ENCODE measurements at places on chromosomes 6 and 20.

GRCh38 chr6:9398767-9399373 lies 963.5 kb upstream of the SLC35B3 start:
- DNase-seq: no peak

GRCh38 chr20:52923123-52923937 lies 48.8 kb upstream of the TSHZ2 start:
- DNase-seq: no peak

DNA sequence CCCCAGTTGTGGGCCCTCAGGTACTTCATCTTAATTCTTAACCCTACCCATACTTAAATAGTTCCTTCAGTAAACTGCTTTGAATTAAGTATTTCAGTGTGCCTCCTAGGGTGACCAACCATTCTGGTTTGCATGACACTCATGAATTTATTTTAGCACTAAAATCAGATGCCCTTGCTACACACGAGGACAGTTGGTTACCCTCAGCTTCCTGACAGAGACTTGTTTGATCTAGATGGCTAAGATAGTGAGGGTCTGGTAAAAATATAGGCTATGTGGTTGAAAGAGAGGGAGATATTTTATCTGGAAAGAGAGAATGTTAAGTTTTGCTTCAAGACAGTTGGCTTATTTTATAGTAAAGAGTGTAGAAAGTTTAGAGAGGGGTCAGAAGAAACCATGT lies 10.6 kb downstream of the PGK2 start:
- no peak for DNase-seq

DNA sequence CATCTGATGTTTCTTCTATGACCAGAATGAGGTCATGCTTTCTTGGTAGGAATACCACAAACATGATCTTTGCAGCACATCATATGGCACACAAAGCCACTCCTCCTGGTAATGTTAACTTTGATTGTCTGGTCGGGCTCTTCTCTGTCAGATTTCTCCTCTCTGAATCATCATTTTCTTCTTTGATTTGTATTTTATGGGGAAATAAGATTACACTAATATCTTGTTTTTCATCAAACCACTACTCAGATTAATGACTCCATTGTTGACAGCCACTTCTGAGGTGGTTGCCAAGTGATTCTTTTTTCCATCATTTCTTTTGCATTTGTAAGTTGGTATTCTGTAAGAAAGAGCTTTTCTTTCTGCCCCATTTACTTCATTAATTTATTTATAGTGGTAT lies 29.5 kb downstream of the TRMT11 start:
- no peak for DNase-seq

- no peak for DNase-seq
Observed at GRCh38 chr6:17470202-17470937, 77.0 kb downstream of the CAP2 start.

DNA sequence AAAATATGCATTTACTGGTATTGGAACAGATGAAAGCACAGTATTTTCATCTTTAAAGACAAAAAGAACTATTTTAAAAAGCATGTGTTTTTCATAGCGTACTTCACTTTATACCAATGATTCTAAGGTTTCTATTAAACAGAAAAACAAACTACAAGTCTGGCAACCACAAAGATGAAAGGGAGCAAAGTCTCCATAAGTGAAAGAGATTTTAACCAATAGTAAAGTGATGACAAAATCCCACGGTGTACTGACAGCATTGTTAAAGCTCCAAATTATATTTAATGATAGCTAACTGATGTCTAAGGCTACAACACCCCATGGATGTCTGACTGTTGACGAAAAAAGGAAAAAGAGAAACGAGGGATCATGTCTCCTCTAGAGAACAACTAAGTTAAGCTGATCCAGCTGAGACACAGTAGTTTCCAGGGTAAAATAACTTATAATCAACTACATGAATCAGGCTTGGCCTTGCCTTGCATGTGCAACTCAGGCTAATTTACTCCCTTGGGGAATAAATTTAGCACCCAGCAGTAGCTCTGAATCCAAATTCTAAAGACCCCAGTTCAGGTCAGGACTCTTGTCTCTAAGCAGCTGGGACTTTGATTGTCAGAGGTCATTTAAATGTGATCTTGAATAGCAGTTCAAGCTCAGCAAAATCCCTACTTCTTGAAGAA lies 56.0 kb upstream of the TAB2 start:
- no peak for DNase-seq

DNA sequence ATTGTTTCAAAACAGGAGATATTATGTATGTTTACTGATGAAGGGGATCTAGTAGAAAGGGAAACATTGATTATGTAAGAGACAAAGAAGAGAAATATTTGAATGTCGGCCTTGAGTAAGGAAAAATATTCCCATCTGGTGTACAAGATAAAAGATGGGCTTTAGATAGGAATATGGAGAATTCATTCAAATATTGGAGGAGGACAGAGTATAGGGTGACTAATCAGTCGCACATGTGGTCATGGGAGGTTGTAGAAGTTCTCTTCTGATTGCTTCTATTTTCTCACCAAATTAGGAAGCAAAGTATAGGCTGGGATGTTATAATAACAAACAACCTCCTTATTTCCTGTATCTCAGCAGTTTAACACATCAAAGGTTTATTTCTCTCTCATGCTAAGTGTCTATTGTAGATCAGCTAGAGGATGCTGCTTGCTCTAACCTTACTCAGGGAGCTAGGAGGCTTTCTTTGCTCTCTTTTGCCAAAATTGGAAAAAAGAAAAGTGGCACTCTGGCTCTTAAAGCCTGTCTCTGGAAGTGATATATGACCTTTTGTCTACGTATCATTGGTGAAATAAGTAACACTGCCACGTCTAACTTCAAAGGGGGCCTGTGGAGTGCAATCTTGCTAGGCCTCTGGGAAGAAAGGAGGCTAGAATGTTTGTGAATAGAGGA lies 1.2 kb upstream of the HDDC2 start:
- DNase-seq: no peak

GRCh38 chr6:56356426-56356825 lies 109.0 kb upstream of the COL21A1 start:
- no peak for DNase-seq

DNA sequence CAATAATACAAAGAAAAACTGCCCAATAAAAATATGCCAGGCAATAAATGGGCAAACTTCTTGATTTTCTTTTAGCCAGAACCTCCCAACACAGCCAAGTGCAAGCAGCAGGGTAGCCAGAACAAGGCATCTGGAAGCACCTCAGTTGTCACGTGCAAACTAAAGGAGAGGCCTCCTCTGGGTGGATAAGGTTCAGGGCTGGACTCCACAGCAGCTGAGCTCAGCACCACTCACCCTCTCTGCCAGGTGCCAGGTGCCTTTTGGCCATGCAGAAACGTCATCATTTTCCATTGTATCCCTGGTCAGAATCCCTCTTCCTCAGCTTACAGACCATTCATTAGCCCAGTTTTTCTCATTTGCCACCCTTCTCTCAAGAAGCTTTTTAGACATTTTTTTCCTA lies 52.7 kb downstream of the SOD2 start:
- DNase-seq: no peak

- no peak for DNase-seq
Observed at GRCh38 chr6:22067122-22067521, 229.7 kb downstream of the PRL start.

DNA sequence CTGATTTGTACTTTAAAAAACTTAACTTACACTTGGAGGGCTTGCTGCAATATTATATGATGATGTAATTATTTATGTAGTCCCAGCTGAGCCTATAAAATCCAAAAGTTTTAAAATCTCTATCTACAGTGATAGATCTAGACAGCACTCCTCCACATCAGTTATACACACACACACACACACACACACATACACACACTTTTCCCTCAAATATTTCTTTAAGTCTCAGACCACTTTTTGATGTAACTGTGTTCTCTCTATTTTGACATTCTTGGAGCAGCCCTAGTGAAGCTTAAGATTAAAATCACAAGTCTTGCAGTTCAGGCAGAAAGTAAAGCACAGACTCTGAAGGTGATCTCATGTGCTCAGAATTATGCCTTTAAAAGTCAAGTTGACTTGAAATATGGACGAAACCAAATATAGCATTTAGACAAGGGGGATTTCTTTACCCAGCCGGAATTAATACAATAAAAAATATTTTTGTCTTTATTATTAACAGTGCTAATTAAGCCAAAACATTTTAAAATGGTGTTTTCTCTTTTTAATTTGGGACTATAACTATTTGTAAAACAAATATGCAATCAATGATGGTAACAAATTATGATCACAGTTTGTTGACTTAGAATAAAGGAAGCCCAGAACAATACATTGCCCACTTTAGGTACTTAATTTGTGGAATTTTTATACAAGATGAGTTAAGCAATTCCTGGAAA lies 63.5 kb upstream of the TMEM30A start:
- no peak for DNase-seq

- DNase-seq: no peak
Observed at GRCh38 chr6:157813191-157813590, 9.9 kb upstream of the SNX9 start.

- no peak for DNase-seq
Observed at GRCh38 chr6:94636780-94637385, 940.5 kb upstream of the MANEA start.

- no peak for DNase-seq
Observed at GRCh38 chr6:11645016-11645415, 107.5 kb downstream of the TMEM170B start.

- no peak for DNase-seq
Observed at GRCh38 chr6:34684919-34685318, 11.6 kb downstream of the ILRUN start.

DNA sequence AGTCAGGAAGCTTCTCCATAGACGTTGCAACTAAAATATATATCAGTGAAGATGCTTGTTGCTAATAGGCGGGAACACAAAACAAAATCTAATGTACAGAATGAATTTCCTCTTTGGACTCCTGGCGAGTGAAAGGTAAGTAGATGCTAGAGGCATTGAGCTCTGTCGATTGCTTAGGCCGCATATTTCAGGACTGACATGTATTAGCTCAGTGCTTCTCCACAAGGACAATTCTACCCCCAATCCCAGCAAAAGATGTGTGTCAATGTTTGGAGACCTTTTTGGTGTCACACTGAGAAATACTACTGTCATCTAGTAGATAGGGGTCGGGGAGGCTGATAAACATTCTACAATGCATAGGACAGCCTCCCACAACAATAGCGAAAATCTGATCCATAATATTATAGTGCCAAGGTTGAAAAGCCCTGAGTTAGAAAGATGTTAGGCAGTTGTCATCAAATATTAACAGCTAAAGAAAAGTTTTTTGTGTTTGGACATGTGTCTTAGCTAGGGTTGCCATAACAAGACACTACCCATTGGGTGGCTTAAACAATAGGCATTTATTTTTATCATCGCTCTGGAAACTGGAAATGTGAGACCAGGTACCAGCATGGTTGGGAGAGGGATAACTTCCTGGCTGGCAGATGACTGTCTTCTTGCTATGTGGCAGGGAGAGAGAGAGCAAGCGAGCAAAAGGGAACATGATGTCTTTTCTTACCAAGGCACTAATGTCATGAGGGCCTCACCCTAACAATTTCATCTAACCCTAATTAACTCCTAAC lies 48.0 kb upstream of the BCAS1 start:
- no peak for DNase-seq

GRCh38 chr6:109322825-109323224 lies 59.4 kb downstream of the CD164 start:
- no peak for DNase-seq

- no peak for DNase-seq
Observed at GRCh38 chr20:50737352-50737751, 6.0 kb downstream of the PARD6B start.

DNA sequence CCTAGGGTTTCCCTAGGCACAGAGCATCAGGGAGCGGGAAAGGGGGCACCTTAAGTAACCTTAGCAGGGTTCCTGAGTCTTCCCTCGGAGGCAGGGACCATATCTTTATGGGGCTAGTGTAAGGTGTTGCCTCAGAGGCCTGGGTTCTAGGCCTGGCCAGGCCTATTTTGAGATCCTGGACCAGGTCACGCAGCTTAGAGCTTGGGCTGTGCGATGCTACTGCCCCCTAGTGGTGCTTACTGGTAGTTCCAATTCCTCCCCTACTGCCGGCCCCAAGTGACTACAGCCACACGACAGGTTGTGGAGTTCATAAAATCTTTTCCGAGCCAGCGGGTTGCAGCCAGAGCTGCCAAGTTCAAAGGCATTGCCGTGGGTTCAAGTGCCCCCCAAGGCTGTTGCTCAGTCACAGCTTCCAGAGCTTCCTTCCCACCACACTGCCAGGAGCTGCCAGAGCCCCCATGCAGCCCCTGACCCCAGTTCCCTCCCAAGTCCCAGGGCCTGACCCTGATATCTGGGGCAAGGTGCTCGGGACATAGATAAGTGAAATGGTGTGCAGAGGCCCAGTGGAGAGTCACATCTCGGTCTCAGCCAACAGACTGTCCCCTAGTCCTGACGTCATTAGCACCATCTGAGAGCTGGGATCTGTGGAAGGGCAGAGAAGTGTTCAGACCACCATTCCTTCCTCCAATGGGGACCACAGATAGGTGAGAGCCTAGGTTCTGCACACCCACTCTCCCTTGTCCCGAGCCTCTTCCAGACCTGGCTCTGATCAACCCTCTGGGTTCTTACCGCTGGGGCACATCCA lies 3.3 kb downstream of the LRRC73 start:
- DNase-seq: peak; percentile 79

- no peak for DNase-seq
Observed at GRCh38 chr6:36976007-36976264, 10.1 kb downstream of the MTCH1 start.

GRCh38 chr6:22367346-22367745 lies 70.5 kb upstream of the PRL start:
- DNase-seq: no peak

DNA sequence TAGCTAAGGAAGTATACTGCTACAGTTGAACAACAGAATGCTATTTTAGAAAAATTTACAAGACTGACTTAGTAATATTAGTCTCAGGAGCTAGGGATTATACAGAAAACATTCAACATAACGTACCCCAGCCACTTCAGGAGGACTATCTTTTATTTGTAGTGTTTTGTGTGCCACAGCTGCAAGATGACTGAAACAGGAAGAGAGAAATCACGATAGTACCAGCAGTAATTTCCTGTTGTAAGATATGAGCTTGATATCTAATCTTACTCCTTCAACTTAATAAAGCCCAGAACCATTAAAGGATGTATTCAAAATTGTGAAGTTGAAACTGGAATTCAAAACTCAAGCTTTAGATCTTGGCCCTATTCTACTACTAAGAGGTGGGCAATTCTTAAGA lies 42.1 kb downstream of the SLC35A1 start:
- DNase-seq: no peak

DNA sequence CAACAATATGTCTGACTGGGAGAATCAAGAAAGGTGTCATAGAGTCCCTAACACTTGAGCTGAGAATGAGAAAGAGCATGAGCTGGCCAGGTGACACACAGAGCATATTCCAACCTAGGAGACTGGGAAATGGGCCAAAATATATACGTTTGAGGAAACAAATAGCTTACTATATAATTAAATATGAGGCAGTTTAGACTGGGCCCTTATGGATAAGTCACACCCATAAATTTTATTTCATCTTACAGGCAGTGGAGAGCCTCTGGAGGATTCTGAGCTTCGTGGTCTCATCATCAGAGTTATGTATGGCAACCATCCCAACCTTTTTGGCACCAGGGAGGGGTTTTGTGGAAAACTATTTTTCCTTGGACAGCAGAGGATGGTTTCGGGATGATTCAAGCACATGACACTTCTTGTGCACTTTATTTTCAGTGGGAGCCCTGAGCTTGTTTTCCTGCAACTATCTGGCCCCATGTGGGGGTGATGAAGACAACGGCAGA lies 12.9 kb upstream of the NQO2 start:
- no peak for DNase-seq

GRCh38 chr6:133033263-133033662 lies 207.9 kb upstream of the EYA4 start:
- DNase-seq: no peak

GRCh38 chr20:35979544-35979943 lies 11.2 kb downstream of the CNBD2 start:
- no peak for DNase-seq
